ENCODE measurements at places on chromosomes 2 and 18.

GRCh38 chr2:109275120-109276012 lies 146.4 kb downstream of the SH3RF3 start:
- DNase-seq = no peak

- peak; percentile 13 for DNase-seq
These were observed 945 bp downstream of the HAT1 start for GRCh38 chr2:171923206-171923605.

DNA sequence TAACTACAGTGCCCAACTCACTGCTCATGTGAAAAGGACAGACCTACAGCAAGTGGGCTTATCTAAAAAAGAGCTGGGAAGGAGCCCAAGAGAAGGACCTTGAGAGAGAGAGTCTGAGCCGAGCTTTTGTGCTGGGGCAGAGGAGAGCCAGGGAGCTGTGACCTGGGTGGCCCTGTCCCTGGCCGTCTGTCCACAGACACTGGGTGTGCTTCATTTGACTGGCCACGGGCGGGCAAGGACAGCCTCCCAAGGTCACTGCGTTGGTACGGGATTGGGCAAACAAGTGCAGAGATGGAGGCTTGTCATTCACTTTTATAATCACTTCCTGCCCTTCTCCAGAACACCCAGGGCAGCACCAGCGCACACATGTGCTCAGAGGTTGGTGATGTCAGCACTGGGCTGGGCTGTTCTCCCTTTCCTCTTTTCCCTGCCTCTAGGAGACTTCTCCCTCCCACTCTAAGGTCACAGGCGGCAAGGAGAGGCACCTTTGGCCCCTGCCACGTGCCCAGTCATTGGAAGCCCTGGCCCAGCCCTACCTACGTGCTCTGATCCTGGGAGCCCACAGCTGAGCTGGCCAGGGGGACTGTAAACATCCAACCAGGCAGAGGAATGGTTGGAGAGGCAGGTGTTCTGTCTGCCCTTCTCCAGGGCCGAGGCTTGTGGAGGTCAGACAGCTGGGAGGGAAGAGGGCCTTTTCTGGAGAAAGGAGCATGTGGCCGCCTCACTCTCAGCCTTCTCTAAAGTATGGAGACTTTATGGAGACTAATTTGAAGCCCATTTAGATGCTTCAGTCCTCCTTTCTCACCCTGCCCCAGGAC lies 6.4 kb upstream of the PSD4 start:
- no peak for DNase-seq

GRCh38 chr2:233129351-233129978 lies 69.3 kb downstream of the INPP5D start:
- no peak for DNase-seq

GRCh38 chr2:136386046-136386445 lies 268.1 kb upstream of the CXCR4 start:
- DNase-seq = no peak

GRCh38 chr18:69866212-69866611 lies 81.5 kb downstream of the CD226 start:
- no peak for DNase-seq

GRCh38 chr2:94725543-94725942 lies 145.7 kb upstream of the TEKT4 start:
- no peak for DNase-seq

DNA sequence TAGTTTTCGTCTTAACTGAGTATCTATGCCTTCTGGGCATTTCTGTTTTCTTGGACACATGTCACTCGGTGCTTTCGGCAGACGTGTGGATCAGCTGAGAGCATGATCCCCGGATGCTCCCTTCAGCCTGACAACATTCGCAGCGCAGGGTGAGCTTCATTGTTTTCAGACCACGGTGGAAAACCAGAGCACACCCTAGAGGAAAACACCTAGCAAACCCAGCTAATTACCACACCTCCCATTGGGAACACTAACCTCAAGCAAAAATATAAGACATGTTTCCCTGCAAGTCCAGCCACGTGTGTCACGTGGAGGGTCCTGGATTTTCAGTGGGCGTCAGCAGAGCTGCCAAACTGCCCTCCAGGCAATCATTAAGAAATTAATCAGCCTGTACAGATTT lies 31.0 kb downstream of the ANKRD29 start:
- no peak for DNase-seq

DNA sequence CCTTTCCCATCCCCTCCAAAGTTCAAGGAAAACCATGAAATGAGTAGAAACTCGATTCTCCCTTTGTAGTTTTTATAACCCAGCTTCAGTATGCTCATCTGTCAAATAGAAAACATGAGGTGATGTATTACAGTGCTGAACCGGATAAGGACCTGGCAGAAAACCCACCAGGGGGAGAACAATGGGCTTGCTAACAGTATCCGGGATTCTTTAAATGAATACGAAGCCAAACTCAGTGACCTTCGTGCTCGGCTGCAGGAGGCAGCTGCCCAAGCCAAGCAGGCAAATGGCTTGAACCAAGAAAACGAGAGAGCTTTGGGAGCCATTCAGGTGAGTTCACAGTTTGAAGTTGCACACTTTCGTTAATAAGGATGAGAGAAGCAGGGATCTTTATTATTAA lies 113.6 kb upstream of the TTC39C start:
- peak; percentile 14 for DNase-seq

DNA sequence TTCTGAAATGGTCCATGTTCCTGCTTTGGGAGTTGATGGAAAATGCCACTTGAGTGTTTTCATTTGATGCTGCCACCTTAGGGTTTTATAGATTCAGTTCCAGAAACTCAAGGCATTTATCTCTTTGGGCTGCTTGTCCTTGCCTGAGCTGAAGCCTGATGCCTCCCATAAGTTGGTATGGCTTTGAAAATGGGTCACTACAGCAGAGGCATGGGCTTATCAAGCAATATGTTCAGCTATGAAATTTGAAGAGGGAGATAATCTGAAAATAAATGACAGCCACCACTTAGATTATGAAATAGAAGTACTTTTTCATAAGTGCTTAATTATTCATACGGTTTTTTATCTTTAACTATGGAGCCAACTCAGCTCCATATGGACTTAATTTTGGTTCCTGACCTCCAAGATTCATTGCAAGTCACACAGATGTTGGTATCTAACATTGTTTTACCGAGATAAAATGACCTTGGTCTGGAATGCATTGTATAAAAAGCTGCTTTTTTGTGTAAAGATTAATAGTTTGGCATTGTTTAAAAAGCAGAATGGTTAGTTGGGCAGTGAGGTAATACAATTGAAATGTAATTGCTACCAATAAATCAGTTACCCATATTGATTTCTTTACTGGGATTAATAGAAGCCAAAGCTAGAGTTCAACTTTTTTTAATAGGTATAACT lies 4.5 kb downstream of the SLC14A1 start:
- DNase-seq = no peak

DNA sequence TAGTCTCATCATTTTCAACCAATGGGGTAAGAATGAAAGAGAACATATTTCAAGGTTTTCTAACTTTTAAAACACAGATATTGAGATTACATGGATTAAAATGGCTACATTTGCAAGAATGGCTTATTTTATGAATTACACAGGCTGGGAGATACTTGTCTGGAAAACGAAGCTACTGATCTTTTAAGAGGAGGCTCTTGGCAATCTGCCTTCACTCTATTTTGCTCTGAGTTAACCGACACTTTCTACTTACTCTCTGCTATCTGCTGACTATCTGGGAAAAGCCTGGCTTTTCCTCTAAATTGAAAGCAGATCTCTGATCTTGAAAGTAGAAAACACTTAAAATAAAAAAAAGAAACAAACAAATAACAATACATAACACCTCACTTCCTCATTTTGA lies 325.4 kb upstream of the LINC00305 start:
- peak; percentile 16 for DNase-seq

- DNase-seq = no peak
These were observed 4.7 kb downstream of the HMSD start for GRCh38 chr18:63953811-63954210.

DNA sequence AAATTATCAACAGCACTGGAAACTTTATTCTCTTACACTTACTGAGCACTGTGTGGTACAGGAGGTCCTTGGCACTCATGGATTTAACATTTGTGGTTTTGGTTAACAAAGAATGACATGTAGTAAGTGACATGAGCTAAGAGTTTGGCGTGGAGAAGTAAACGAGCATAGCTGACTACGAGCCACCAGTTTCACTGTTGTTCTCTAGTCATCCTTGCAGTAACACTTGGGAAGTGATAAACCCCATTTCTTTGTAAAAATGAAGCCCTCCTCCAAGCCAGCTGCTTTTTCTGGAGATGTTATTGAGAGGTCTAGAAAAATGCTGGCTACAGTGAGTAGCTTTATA lies 32.7 kb downstream of the QPCT start:
- DNase-seq = peak; percentile 73

GRCh38 chr2:43178602-43179542 lies 47.5 kb downstream of the ZFP36L2 start:
- DNase-seq = peak; percentile 92

DNA sequence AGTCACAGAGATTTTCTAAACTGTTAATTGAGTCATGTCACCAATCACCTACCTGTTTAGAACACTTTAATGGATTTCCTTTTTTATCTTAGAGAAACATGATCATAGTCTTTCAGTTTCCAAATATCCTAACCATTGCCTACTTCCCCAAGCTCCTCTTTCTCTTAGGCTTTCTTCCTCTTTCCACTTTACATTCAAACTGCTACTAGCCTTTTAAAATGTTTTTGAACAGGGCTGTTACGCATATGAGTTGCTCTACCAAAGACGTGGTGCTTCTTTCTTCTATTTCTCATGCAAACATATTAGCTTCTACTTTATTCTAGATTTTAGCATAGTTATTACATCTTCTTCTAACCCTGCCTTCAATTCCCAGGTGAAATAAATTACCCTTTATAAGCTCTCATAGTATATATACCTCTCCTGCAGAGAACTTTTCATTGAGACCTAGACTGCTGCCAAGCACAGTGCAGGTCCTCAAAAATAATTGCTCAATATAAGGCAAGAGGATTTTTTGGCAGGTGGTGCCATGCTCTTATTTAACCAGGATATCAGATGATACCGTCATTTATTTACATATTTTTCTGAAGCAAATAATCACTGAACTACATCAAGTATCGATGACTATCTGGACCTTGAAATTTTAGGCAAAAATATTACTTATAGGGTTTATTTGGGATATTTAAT lies 937.1 kb downstream of the TSN start:
- DNase-seq = no peak

- no peak for DNase-seq
These were observed 336.9 kb downstream of the CBLN2 start for GRCh38 chr18:72207280-72207679.

- DNase-seq = peak; percentile 90
These were observed 879.8 kb upstream of the PIK3C3 start for GRCh38 chr18:41075212-41075611.

DNA sequence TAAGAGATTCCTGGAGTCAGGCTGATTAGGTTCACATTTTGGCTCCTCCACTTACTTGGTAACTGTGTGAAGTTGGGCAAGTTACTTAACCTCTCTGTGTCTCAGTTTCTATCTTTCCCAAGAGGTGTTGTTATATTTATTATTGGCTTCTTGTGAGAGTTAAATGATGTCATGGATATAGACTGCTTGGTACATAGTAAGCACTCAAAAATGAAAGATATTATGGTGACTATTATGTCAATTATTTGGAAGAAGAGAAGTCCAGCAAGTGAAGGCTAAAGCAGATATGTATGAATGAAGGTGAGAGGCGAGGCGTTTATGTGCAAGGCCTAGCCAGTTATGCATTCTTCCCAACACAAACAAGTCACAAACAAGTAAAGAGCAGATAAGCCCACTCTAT lies 417.4 kb downstream of the TSN start:
- DNase-seq = no peak

DNA sequence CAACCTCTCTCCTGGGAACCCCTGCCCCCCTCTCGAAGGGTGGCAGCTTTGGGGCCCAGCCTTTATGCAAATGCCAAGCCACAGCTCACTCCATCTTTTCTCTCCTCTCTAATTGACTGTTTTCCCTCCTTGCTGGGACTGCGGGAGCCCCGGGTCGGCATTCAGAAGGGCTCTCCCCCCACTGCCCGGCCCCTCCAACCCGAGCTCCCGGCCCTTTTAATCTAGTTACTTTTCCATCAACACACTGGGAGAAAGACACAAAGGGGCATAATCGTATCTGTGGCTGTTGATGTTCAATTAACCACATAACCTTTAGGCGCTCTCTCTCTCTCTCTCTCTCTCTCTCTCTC lies 95.4 kb downstream of the INHBB start:
- no peak for DNase-seq

DNA sequence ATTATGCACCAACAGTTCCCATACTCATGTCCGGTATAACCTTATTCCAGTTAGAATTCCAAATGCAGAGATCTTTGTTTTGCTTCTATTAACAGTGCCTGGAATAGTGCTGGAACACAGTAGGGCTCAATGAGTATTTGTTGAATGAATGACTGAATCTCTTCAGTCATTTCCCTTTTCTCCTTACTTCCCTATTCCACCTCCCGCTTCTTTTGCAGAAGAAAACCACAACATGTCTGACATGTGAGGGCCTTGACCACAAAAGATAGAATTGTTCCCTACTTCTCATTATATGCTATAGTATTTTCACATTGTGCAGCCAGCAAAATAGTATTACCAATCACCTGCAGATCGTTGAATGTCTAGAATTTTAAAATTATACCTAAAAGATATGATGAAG lies 19.5 kb upstream of the HNRNPLL start:
- DNase-seq = no peak

GRCh38 chr2:30938196-30938595 lies 130.9 kb upstream of the CAPN13 start:
- no peak for DNase-seq

DNA sequence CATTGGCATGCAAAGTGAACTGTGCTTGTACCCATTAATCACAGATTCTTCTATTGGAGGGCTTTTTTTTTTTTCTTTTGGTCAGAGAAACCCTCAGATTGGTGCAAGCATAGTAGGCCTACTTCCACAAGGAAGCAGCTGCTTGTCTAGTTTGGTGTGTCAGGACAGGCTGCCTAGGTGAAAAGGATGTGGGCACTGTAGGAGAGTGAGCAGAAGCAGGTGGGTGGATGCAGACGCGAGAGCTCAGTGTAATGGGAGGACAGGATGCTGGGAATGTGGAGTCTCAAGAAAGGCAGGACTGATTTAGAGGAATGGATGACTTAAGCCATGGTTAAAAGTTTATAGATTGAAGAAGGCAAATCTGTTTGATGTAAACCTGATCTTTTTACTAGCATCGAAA lies 3.1 kb downstream of the ELP2 start:
- DNase-seq = no peak

DNA sequence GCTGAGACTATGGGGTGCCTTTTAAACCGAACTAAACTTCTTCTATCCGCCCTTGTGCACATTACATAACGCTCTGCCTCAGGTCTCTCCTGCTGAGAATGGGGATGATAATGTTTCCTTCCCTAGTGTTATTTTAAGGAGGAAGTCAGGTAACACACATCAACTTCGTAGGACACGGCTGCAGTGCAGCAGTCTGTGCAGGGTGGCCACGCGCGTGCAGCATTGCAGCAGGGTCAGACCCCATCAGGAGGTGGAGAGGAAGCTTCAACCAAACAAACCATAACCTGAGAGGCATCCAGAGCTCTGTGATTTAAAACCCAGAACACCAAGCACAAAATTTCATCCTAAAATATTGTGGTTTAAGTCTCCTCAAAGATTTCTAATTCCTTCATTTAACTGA lies 50.6 kb downstream of the MYT1L start:
- DNase-seq = no peak
